ENCODE measurements at places on chromosomes 3 and 15. TPM values are rescaled to one million over a fixed set of nuclear protein-coding genes. Genes with fewer than 3 reads are reported as not detected.

- no peak overlapping the region for H3K4me3 ChIP-seq
- H3K4me1 ChIP-seq = no peaks in the 10 kb centered on the region
- H3K27me3 ChIP-seq = no peaks in the 10 kb centered on the region
- H3K27ac ChIP-seq = no peak overlapping the region
Measured at GRCh38 chr3:129413687-129414506, 14.5 kb downstream of the EFCAB12 start.

The TUBGCP4 gene
- total RNA-seq = 15.0 TPM

GRCh38 chr3:167863811-167864551, 128.5 kb downstream of the SERPINI1 start:
- peak overlapping the region; percentile 18 for H3K27ac ChIP-seq
- no peaks in the 10 kb centered on the region for H3K27me3 ChIP-seq
- H3K36me3 ChIP-seq = no peaks in the 10 kb centered on the region
- DNase-seq = no peak

DNA sequence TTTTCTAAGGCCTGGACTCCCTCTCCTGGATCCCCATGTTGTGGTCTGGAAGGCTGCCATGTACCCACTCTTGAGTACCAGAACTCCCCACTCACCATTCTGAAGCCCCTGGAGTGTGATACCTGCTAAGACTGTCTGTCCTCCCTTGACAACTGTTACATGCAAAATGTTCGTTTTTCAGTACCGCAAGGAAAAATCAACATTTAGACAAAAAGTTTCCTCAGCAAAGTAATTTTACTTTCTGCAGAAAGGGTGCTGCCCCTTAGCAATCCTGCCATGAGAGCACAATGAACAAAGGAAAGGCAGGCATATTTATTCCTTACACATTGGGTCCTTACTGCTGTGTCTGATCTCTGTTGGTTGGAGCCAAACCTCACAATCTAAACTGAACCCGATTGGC, 7.0 kb upstream of the GK5 start:
- no peaks in the 10 kb centered on the region for H3K4me1 ChIP-seq
- no peaks in the 10 kb centered on the region for H3K27me3 ChIP-seq
- H3K27ac ChIP-seq = no peak overlapping the region
- no peaks in the 10 kb centered on the region for H3K36me3 ChIP-seq
- H3K4me3 ChIP-seq = no peak overlapping the region

DNA sequence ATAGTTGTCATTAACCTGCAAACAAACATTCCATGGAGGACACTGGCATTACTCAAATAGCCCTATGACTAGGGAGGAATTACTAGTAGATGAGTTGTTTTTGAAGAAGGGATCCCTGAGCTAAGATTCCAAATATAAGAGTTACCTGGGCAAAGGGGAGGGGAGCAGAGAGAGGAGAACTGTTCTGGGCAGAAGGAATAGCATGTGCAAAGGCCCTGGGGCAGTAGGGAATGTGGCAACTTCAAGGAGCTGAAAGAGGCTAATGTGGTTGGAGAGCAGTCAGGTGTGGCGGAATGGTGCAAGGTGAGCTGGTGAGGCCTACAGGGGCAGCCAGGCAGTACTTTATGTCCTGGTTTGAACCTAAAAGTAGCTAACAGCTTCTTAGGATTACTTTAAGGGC, 5.8 kb upstream of the IL17RD start:
- no peaks in the 10 kb centered on the region for H3K36me3 ChIP-seq
- no peak overlapping the region for H3K4me3 ChIP-seq
- H3K27ac ChIP-seq = no peak overlapping the region
- no peaks in the 10 kb centered on the region for H3K27me3 ChIP-seq
- DNase-seq = no peak
- no peaks in the 10 kb centered on the region for H3K4me1 ChIP-seq

DNA sequence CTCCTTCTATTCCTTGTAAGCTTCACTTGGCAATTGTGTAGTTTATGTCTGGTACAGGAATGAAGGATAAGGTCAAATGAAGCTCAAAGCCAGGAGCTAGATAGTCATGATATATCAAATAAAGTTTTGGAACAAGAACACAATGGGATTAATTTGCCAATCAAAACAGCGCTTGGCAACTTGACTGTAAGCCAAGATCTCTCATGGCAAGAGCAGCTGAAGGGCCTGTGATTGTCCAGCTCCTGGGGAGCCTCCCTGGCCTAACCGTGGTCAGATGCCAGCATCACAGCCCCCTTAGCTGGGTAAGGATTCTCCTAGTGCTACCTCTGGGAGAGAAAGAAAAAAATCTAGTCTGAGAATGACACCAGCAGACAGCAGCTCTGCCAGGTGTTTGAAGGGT, 97.2 kb downstream of the LIPC start:
- DNase-seq = no peak
- no peak overlapping the region for H3K27ac ChIP-seq
- no peaks in the 10 kb centered on the region for H3K27me3 ChIP-seq
- H3K4me1 ChIP-seq = peaks cover 16% of the 10 kb centered on the region
- H3K4me3 ChIP-seq = no peak overlapping the region
- no peaks in the 10 kb centered on the region for H3K36me3 ChIP-seq

GRCh38 chr3:83093222-83093572, 1331.8 kb upstream of the GBE1 start:
- no peak for DNase-seq
- no peaks in the 10 kb centered on the region for H3K36me3 ChIP-seq
- no peak overlapping the region for H3K27ac ChIP-seq
- no peak overlapping the region for H3K4me3 ChIP-seq
- no peaks in the 10 kb centered on the region for H3K27me3 ChIP-seq

The RBP2 gene
- total RNA-seq = not detected

GRCh38 chr15:64443016-64443415, 17.4 kb upstream of the ZNF609 start:
- no peaks in the 10 kb centered on the region for H3K27me3 ChIP-seq
- H3K36me3 ChIP-seq = peaks cover 27% of the 10 kb centered on the region
- H3K4me3 ChIP-seq = no peak overlapping the region
- peak overlapping the region; percentile 53 for H3K27ac ChIP-seq
- DNase-seq = no peak
- peaks cover 22% of the 10 kb centered on the region for H3K4me1 ChIP-seq

DNA sequence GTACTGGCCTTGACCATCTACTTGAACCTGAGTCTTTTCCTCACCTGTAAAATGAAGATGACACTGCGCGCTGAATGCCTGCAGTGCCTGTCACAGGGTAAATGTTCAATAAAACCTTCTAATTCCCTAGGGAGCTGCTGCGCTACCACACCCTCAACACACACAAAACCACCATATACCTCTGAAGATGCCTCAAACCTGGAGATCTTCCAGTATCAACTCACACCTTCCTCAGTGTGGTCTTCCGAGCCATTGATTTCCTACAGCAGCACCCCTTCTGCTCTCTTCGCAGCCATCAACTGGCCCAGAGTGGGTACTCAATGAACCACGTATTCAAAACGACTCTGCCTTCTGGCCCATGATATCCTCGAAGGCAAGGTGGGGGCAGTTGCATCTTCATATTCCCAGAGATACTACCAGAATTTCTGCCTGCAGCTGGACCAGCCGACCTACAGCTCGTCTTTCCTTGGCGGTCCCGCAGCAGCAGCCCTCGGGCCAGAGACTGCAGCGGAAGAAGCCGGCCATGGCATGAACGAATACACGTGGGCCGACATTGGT, 695 bp downstream of the RPL32 start:
- peaks cover 50% of the 10 kb centered on the region for H3K4me1 ChIP-seq
- H3K27me3 ChIP-seq = peaks cover 5% of the 10 kb centered on the region
- H3K27ac ChIP-seq = peak overlapping the region; percentile 86

DNA sequence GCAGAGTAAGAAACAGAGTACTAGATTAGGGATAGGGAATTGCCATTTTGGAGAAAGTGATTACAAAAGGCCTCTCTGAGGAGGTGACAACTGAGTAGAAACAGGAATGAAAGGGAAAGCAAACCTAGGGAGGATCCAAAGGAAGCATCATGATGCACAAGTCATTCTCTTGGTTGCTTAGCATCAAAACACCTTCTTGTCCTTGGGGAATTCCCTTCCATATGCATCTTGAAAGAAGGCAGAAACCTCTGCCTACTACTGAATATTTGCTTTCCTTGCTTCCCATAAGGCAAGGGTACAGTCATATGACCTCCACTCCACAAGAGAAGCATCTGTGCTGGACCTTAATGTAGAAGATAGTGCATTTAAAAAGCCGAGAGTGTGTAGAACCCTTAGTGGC, 24.1 kb downstream of the GABPB1 start:
- H3K27me3 ChIP-seq = no peaks in the 10 kb centered on the region
- DNase-seq = no peak
- no peaks in the 10 kb centered on the region for H3K36me3 ChIP-seq
- no peak overlapping the region for H3K4me3 ChIP-seq
- no peaks in the 10 kb centered on the region for H3K4me1 ChIP-seq

GRCh38 chr3:11494131-11494916, 149.4 kb downstream of the VGLL4 start:
- DNase-seq = no peak
- H3K4me1 ChIP-seq = peaks cover 32% of the 10 kb centered on the region
- H3K27ac ChIP-seq = no peak overlapping the region
- no peak overlapping the region for H3K4me3 ChIP-seq
- no peaks in the 10 kb centered on the region for H3K27me3 ChIP-seq

DNA sequence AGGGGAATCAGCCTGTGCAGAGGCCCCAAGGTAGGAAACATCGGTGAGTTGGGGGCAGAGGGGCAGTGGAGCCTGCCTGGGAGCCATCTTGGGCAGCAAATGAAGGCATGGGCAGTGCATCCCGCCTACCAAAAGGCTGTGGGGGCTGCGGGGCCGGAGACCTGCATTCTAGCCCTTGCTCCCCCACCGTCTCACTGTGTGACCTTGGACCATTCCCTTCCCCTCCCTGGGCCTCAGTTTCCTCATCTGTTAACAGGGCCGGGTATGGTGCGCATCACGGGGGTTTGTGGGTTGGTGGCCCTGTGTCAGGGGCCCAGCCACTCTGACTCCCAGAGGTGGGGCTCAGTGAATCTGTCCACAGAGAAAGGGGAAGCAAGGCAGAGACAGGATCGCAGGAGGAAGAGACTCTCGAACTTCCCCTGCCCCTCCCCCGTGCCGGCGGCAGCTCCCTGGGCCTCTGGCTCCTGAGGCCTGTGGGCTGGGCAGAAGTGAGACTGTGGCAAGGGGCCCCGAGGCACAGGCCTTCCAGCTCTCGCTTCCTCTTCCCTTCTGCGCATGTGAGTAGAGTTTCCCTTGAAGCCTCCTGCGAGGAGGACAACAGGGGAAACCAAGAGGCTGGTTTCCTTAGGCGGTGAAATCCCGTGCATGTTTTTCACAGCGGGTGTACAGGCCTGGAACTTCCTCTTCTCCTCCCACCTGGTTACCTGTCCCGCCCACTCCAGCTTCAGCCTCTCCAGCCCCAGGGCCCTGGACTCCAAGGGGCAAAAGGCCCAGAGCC, 42.9 kb downstream of the IDH2 start:
- H3K36me3 ChIP-seq = no peaks in the 10 kb centered on the region
- no peak overlapping the region for H3K4me3 ChIP-seq
- H3K27me3 ChIP-seq = no peaks in the 10 kb centered on the region
- DNase-seq = no peak

The OXTR gene
- total RNA-seq = 0.84 TPM

The EEFSEC gene
- 17.4 TPM for total RNA-seq

The CPA3 gene
- total RNA-seq = 49.9 TPM

The RASGRF1 gene
- total RNA-seq = not detected

GRCh38 chr3:129554356-129555152, 11.6 kb downstream of the H1-8 start:
- H3K4me1 ChIP-seq = peaks cover 59% of the 10 kb centered on the region
- H3K36me3 ChIP-seq = peaks cover 5% of the 10 kb centered on the region
- DNase-seq = no peak
- peak overlapping the region; percentile 14 for H3K27ac ChIP-seq
- H3K4me3 ChIP-seq = no peak overlapping the region
- H3K27me3 ChIP-seq = no peaks in the 10 kb centered on the region

- no peaks in the 10 kb centered on the region for H3K27me3 ChIP-seq
- peak overlapping the region; percentile 87 for H3K27ac ChIP-seq
- H3K4me3 ChIP-seq = peak overlapping the region; percentile 37
- H3K36me3 ChIP-seq = peaks cover 18% of the 10 kb centered on the region
Measured at GRCh38 chr15:85642693-85643066, 152.0 kb downstream of the KLHL25 start.

The CILP gene
- total RNA-seq = 119 TPM

- H3K4me1 ChIP-seq = no peaks in the 10 kb centered on the region
- no peaks in the 10 kb centered on the region for H3K36me3 ChIP-seq
- no peak overlapping the region for H3K4me3 ChIP-seq
- no peak overlapping the region for H3K27ac ChIP-seq
- no peaks in the 10 kb centered on the region for H3K27me3 ChIP-seq
- no peak for DNase-seq
Measured at GRCh38 chr3:100536093-100536492, 43.7 kb downstream of the TMEM45A start.

GRCh38 chr3:75192146-75192616, 471.9 kb upstream of the FRG2C start:
- no peaks in the 10 kb centered on the region for H3K4me1 ChIP-seq
- H3K4me3 ChIP-seq = no peak overlapping the region
- no peak for DNase-seq
- H3K36me3 ChIP-seq = no peaks in the 10 kb centered on the region
- H3K27me3 ChIP-seq = no peaks in the 10 kb centered on the region

DNA sequence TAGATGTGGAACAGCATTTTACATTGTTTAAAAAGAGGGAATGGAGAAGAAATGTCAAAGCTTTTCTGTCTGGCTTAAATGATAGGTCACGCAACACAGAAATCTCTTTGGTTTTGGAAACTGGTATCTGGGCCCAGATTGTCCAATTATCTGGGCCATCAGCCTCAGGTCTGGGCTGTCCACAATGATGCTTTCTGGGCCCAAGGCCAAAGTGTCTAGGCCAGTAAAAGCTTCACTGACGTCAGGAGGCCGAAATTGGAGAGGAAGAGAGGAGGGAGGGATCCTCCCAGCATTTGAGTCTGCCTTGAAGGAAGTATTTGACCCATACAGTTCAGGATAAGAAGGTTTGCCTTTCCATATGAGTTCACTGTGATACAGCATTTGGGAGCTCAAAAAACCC, 60.7 kb upstream of the ALDH1A3 start:
- no peak overlapping the region for H3K27ac ChIP-seq
- no peak overlapping the region for H3K4me3 ChIP-seq
- DNase-seq = no peak

DNA sequence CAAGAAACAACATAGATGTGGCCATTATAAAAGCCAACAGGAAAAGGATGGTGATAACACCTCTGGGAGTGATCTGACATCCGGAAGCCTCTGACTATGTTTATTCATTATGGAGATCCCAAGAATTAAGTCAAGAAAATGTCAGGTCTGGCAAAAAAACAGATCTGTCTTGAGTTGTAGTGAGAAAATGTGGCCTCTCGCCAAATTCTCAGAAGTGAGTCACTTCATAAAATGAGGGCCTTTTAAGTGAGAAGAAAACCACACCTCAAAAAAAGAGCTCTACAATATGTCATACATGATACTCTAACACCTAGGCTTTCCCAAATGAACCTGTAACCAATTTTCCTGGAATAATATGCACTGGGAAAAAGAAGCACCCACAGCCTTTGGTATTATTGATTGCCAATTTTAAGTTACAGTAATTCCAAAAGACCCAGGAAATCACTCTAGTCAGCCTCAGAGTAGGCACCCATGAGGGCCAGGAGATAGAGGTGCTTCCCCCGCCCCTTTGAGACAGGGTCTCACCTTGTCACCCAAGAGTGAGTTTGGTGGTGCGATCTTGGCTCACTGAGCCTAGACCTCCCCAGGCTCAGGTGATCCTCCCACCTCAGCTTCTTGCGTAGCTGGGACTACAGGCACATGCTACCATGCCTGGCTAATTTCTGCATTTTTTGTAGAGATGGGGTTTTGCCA, 38.0 kb downstream of the CCR3 start:
- H3K4me3 ChIP-seq = no peak overlapping the region
- no peaks in the 10 kb centered on the region for H3K27me3 ChIP-seq
- no peaks in the 10 kb centered on the region for H3K4me1 ChIP-seq
- peak; percentile 90 for DNase-seq
- H3K27ac ChIP-seq = no peak overlapping the region

- no peaks in the 10 kb centered on the region for H3K36me3 ChIP-seq
- H3K4me1 ChIP-seq = no peaks in the 10 kb centered on the region
- DNase-seq = no peak
Measured at GRCh38 chr3:156513619-156514018, 41.3 kb downstream of the SSR3 start.

The RPL14 gene
- total RNA-seq = 414 TPM

Data from esophagus muscularis mucosa (tissue), 4 donors.